ENCODE measurements at places on chromosomes 1 and 21. TPM values are rescaled to one million over a fixed set of nuclear protein-coding genes. Genes with fewer than 3 reads are reported as not detected.

The RNU1-4 gene
- polyA plus RNA-seq = not detected

DNA sequence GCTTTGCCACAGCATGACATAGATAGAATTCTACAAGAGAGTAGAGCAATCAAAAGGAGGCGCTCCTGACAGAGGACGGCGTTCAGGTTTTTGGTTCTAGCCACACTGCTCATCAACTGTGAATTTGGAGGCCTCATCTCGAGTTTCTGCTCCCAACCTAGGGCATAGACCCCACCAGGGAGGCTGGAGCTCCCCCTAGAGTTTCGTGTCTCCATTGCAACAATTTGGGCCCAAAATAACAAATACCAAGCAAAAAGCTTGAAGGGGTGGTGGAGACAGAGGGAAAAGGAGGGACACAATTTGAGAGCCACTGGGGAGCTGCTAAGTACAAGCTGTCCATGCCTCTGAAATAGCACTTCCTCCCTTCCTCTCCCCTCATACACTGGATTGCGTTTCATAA, 297.0 kb downstream of the GPATCH2 start:
- peak; percentile 7 for DNase-seq

DNA sequence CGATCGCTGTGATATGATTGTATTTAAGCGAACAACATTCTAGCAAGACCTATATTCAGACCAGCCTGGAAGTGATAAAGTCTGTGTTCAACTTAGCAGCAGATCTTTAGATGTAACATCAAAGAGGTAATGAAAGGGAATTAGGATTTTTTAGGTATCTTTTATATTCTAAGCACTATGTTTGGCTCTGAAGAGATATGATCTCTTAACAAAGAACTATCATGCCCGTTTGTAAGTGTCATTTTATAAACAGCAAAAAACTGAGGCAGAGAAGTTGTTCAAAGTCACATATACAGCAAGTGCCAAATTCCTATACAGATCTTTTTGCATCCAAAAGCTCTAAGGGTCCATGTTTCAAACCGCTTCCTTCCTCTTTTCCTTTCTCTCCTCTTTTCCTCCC, 53.0 kb upstream of the TIAM1 start:
- DNase-seq = no peak

GRCh38 chr1:15696956-15697521, 12.9 kb downstream of the PLEKHM2 start:
- DNase-seq = peak; percentile 42

DNA sequence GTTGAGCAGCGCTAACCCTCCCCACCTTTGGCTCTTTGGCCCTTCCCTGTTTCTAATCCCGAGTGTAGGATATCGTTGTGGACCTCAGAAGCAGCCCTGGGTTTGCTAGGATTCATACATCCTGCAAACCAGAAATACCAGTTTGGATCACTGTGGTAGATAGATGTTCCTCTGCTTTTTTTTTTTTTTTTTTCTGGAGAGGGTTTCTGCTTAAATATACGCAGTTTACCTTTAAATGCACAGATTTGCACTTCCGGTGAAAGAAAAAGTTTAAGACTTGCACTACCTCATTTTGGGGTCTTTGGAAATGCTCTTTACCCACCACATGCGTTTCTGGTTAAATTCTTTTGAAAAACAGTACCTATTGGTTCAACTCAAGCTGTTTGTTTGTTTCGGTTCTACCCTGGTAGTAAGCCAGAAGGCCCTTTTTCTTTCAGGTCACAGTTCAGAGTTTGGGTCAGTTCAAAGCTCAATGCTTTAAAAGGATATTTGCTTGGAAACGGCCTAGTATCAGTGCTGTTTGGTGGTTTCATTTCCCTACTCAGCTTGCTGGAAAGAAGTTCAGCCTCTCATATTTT, 908 bp downstream of the DDI2 start:
- DNase-seq = no peak

The CNR2 gene
- polyA plus RNA-seq = 0.03 TPM

DNA sequence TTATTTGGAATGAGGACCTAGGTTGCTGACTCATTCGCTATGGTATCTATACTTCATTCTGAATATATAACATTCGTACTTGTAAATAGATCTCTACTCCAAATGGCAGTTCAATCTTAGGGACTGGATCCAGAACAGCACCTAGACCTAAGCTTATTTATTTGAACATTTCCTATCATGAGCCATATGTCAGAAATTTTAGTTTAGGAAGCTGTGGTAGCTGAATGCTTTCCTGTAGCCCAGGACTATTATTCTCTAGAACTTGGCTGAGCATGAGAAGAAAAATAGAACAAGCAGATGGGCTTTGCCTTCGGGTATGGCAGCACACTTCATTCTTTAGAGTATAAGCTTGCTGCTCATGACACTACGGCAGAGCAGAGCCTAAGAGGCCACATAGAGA, 1114.4 kb upstream of the B3GALT2 start:
- DNase-seq = no peak

DNA sequence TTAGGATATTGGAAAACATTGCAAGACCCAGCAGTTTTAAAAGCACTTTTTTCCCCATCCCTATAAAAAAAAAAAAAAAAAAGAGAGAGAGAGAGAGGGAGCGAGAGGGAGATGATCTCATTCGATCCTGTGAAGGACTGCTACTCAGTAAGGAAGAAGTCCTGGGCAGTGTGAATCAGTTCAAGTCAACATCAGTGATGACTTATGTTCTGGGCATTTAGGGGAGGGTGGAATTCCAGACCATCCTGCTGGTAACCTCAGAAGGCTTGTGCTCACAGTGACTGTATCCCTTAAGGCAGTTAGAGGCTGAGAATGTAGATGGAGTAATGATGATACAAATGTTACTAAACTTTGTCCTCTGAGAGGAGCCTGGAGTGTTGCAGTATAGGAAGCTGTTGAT, 151.4 kb downstream of the TGFB2 start:
- DNase-seq = peak; percentile 97

DNA sequence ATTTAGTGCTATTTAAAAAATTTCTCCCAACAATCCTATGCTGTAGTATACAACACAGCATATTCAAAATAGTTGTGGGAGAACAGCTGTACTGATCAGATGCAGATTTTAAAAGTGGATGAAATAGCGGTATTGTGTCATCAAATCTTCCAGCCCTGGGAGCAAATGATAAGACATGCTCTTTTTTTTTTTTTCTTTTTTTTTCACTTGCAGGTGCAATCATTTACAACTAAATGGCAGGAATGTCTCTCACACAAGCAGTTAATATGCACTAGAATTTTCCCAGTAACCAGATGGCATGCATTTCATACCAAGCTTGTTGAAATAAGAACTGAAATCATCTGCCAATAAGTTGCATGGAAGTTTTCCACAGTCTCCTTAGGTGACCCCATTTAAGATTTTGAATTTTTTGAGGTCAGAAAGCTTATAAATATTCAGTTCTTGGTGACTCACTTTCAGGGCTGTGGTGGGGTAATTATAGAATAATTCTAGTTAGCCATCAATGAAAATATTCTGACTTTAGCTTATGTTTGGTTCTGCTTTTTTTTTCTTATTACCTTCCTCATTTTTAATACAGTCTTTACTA, 623.9 kb upstream of the NR5A2 start:
- DNase-seq = peak; percentile 59

GRCh38 chr1:153941826-153942725, 4.4 kb downstream of the DENND4B start:
- no peak for DNase-seq

GRCh38 chr1:75614399-75614756, 3.5 kb upstream of the SLC44A5 start:
- DNase-seq = peak; percentile 3

GRCh38 chr1:31483012-31483946, 70.3 kb downstream of the SERINC2 start:
- DNase-seq = peak; percentile 80

DNA sequence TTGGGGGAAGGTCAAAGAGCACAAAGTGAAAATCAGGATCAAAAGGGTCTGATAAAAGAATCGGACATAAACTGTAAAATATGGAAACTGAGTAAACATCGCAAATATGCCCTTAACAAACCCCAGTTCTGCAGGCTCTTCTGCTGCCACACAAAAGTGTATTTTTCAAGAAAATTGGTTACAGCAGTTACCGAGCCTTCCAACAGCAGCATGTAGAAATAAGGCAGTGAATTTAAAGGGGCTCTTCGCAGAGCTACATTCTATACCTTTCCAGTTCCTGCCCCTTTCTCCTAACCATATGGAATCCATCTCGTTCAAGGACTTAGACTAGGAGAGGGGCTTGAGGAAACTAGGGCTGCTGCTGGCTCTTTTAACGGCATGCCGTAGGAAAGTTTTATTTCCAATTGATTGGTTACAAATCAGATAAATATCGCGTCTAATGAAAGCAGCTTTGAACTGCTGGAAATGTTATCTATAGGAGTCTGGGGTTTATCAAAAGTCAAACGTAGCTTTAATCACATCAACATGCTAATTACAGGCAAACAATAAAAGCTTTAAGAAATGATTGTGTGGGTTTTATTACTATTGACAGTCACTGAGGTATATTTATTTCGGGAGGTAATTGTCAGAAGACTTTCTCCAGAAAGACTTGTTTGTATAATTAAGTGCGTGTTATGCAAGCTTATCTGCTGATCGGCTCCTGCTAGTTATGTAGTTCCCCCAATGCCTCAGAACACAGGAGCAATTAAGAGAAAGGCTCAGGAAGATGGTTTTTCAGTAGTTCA, 59.1 kb downstream of the GORAB start:
- DNase-seq = no peak

GRCh38 chr1:45259053-45259452, 52.6 kb upstream of the ZSWIM5 start:
- no peak for DNase-seq
